SJSA1 (cell line): ENCODE measurements at places on chromosomes 6 and 20. TPM values are rescaled to one million over a fixed set of nuclear protein-coding genes. Genes with fewer than 3 reads are reported as not detected.

TAF8 gene
- total RNA-seq: 5.0 and 12.2 TPM in 2 replicates

AP5S1 gene
- 17.2 and 17.7 TPM in 2 replicates for total RNA-seq

PDE7B gene
- not detected in 2 replicates for total RNA-seq

APOBEC2 gene
- not detected in 2 replicates for total RNA-seq

ADGRB3 gene
- not detected in 2 replicates for total RNA-seq

NINL gene
- 10.7 and 14.3 TPM in 2 replicates for total RNA-seq

HS3ST5 gene
- 1.7 and 2.9 TPM in 2 replicates for total RNA-seq

RNF39 gene
- total RNA-seq: not detected in 2 replicates

SCP2D1 gene
- not detected in 2 replicates for total RNA-seq

MATN4 gene
- 0.50 TPM in 1 of 2 replicates, not detected in the other for total RNA-seq

PAK1IP1 gene
- 35.4 and 45.5 TPM in 2 replicates for total RNA-seq

MCHR2 gene
- not detected in 2 replicates for total RNA-seq

ANKEF1 gene
- 0.18 and 0.25 TPM in 2 replicates for total RNA-seq

PAQR8 gene
- total RNA-seq: 5.8 and 10.0 TPM in 2 replicates

CNKSR3 gene
- 11.4 and 14.7 TPM in 2 replicates for total RNA-seq

IL17F gene
- not detected in 2 replicates for total RNA-seq

HLA-DOA gene
- total RNA-seq: not detected in 2 replicates
